NCI-H187 (cell line): ENCODE measurements at places on chromosomes 7 and 10.
A peak's percentile ranks its signal among the peaks of the same experiment; 100 is the strongest.

- no peak for DNase-seq
Observed at GRCh38 chr7:74040101-74040790, 12.3 kb downstream of the ELN start.

DNA sequence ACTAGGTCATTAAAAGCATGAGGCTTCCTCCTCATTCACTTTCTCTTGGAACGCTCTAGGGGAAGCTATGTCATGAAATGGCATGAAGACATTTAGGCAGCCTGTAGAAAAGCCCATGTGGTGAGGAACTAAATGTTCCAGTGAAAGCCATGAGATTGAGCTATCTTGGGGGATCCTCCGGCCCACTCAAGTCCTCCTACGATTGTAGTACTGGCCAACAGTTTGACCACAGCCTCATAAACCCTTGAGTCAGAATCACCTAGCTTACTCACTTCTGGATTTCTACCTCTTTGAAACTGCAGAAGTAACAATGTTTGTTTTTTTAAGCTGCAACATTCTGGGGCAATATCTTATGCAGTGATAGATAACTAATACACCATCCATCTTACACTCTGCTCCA lies 605.1 kb downstream of the SORCS1 start:
- DNase-seq, result no peak

GRCh38 chr7:39838326-39838725 lies 111.7 kb upstream of the CDK13 start:
- no peak for DNase-seq

GRCh38 chr10:88082391-88082790 lies 219.0 kb downstream of the PTEN start:
- DNase-seq, result no peak

GRCh38 chr7:36692456-36692855 lies 31.8 kb downstream of the AOAH start:
- DNase-seq, result no peak

DNA sequence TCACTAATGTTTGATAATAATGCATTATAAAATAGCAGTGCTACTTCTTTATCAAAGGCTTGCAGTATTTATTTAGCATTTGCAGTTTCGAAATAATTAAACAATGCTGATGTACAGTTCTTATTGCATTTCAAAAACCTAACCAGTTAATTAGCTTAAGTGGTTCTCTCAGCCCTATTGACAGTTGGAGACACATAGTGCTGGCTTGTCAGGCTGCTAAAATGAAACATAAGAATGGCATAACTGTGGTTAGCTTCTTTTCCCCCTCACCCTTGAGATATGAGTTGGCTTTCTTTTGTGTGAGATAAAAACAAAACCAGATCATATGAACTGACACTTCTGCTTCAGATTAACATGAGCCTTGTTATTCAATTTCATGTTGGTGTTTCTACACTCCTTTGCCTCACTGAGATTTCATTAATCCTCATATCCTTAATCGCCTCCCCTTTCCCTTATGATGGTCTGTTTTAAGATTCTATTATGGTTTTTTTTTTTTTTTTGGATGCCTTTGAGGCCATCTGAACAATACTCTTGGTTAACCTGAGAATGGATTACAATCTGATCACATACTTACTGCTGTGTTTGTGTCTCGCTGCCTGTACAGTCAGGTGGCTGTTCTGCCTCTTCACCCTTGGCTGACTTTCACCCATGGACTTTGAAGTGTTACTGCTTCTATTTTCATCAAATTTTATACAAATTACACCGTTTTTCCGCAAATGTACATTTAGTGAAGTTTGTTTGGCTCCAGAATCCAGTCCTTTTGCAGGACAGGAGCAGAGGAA lies 108.0 kb downstream of the SDK1 start:
- peak; percentile 12 for DNase-seq

DNA sequence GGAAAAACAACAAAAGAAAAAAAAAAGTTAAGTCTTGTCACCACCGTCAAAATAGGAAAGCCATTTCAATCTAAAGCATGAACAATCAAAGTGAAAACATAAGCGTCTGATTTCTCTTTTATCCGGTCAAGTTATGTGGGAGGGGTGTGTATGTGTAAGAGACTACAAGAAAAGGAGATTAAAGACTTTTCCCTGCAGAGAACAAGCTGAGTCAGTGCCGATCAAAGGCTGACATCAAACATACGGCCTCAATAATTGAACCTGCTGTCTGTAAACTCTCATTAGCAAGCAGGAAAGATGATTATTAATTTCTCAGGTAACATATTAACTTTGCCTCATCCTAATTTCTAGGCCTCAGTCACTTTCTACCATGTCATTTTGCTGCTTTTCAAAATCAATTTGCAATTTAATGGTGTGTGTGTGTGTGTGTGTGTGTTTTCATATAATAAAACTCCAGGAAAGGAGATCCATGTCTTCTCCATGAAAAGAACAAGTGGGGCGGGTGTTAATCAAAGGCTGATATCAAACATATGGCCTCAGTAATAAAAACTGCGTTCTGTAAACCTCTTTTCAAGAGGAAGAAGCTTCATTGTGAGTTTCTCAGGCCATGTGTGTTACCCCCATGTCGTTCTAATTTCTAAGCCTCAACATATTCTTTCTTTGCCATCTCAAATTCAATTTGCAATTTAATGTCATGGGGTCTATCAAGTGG lies 649.1 kb upstream of the SORCS1 start:
- no peak for DNase-seq

DNA sequence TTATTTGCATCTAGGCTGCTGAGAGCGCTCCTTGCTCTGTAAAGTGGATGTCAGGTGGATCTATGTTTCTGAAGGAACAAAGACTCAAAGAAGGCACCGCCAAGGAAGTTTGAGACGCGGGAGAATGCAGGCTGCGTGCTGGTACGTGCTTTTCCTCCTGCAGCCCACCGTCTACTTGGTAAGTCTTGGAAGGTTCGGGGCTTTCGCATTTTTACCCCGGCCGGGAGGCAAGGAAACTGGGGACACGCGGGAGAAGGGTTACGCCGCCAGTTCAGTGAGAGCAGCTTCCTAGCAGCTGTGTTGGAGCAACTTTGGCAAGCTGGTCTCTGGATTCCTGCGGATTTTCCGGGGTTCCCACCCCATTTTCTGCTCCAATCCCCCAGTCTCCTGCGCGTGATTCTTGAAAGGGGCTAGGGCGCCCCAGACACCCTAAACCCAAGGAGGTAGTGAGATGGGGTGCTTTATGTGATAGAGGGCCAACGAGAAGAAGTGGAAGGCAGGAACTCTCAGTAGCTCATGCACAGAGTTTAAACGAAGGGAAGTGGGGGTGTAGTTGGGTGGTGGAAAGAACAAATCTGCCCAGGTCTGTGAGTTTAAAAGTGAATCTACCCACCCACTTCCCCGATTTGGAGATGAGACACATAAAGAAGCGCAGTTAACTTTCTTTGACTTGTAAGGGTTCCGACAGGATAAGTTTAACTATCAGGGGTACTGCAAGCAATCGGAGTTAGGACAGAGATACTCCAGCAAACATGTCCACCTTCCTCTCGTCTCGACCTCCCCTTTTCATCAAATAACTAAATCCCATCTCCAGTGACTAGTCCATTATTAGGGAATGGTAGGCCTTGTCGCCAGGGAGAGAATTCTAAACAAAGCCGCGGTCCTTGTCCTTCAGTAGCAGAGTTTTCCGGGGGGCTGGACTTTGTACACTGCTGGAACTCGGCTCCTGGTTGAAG lies 2.5 kb downstream of the NXPH1 start:
- DNase-seq, result no peak

DNA sequence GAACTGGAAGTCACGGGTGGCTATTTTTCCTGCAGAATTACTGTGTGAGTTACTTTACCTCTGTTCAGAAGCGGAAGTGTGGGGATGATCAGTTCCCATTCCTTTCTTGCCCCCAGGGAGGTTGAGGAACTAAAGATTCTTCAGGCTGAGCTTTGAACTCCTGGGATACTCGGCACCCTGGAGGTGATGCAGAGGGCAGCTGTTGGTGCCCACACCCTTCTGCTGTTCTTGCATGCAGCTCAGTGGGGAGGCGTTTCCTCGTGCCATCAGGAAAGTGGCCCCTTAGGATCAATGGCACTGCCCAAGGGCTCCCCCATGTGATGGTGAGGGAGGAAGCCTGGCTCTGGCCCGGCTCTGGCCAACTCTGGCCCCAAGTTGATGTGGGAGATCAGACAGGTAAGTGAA lies 44.7 kb upstream of the MXI1 start:
- DNase-seq, result no peak

GRCh38 chr7:25515633-25516275 lies 287.5 kb upstream of the NPVF start:
- DNase-seq, result no peak

DNA sequence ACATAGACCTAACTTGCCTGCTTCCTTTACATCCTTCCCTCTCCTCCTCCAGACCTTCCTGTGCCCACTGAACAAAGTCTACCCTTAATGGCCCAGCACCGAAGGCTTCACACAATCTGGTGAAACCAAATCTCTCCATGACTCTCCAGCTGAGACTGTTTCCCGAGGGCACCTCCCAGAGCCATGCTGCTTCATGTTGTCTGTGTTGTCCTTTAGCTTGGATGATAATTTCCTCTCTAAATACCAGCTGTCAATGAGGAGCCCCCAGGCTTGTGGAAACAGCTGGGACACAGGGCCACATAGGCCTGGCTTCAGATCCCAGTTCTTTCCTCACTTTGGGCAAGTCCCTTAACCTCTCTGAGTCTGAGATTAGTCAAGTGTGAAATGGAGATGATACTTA lies 54.3 kb downstream of the DLD start:
- DNase-seq, result no peak

GRCh38 chr10:120511165-120511564 lies 54.1 kb downstream of the PLPP4 start:
- DNase-seq, result no peak

DNA sequence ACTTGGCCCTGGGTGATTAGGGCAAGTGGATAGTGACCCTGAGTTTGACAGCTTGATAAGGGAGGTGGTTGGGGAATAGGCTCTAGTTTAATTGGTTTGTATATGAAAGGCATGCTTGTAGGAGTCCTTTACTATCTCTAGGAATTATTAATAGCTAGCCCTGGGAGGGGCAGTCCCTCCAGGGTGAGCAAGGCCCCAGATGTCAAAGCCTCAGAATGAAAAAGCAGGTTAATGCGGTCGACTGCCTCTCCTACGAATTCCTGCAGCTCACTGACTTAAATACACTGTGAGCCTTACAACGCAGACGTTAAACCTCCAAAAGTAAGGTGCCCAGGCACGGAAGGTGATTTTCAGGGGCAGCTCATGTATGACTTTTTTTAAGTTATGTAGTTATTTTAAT lies 5.2 kb upstream of the BTBD16 start:
- no peak for DNase-seq

DNA sequence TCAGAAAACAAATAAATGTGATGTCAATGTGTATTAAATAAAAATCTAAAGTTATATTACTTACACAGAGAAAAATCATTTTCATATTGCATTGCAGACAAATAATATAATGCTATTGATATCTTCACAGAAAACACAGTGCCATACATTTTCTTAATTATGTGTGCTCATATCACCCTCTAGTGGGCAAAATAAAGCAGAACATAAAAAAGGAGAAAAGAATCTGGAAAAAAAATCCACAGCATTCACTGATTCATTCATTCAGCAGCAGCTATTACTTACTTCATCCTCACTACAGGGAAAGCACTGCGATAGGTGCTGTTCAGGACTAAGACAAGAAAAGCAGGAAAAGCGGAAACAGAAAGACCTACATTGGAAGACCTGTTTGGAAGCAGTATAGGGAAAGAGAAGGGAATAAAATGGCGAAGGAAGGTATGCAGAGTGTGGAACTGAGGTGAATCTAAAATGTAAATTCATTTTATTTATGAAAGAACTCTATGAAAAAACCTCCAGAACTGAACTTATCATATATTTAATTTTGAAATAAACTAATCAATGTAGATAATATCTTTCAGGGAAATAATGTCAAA lies 73.2 kb downstream of the POT1 start:
- no peak for DNase-seq

- DNase-seq, result no peak
Observed at GRCh38 chr7:63900394-63901203, 98.0 kb upstream of the ZNF722 start.

DNA sequence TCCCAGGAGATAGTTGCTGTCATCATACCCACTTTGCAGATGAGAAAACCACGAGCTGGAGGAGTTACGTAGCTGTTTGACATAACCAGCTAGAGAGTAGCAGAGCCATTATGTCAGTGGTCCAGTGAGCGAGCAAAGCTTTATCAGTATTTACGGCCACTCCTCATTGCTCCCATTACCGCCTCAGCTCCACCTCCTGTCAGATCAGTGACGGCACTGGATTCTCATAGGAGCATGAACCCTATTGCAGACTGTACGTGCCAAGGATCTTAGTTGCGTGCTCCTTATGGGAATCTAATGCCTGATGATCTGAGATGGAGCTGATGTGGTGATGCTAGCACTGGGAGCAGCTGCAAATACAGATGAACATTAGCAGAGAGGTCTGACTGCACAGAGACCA lies 9.2 kb upstream of the SFMBT2 start:
- no peak for DNase-seq

DNA sequence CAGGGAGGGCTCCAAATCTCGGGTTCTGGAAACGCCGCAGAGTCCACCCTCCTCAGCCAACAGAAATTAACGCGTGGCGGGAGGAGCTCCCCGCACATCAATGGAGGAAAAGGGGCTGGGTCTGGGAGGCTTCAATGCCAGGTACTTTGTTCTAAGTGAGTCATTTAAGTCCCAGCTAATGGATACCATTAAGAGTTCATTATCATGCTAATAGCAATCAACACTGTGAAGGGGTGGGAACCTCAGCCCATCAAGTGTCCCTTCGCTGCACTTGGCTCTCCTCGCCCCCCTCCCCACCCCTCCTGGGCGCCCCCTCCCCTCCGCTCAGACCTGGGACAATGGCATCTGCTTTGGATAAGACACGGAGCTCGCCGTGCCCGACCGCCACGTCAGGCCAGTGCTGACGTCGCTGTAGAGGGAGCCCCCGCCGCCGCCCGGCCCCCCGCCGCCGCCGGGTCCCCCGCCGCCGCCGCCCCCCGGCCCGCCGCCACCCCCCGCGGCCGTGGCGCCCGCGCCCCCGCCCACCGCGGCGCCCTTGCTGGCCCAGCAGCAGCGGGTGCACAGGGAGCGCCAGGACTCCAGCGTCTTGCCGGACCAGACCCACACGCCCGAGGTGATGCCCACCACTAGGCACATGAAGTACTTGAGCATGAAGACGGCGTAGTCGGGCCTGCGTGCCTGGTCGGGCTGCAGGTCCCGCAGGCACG lies 2.9 kb downstream of the FZD8 start:
- DNase-seq, result no peak

DNA sequence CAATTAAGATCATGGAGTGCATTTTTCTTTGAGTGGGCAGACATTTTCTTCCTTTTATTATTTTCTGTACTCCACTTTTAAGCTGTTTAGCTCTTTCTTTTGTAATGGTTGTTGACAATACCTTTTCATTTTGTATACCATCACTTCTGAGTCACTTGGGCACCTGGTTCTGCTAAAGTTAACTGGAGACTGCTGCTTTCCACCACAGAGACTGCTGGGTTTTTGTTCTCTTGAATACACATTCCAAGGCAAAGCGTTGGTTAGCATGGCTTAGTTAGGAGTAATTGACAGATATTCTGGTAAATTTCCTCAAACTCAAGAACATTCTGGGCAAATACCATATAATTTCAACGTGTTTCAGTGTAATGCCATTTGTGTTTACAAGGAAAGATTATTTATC lies 541.9 kb upstream of the CELF2 start:
- DNase-seq, result no peak

GRCh38 chr7:77337456-77337990 lies 78.6 kb downstream of the GSAP start:
- DNase-seq, result no peak
